ENCODE measurements at places on chromosomes 7 and 10.

DNA sequence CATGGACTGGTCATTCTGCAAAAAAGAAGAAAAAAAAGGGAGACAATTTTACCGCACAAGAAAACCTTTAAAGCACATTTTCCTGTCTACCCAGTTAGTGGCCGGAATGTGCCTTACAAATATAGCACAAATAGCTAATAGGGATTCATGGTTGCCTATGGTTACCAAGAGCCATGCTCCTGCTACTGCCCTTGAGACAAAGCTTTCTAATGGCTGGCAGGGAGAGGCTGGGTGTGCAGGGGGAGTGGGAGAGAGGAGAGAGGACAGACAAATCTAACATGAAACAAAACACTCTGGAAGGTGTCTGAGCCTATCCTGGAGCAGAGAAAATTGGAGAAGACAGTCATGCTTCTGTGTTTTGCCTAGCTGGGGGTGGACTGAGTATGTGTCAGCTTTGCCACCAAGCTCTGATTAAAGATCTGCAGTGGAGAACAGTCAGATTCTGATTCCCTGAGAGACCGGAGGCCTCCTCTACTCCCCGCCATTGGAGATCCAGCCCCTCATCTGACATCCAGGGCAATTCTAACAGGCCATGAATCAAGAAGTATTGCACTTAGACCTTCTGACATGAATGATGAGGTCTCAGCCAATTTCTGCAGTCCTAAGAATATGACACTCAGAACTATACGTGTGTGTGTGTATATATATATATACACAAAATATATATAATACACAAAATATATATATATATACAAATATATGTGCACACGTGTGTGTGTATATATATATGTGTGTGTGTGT lies 80.2 kb downstream of the PRTFDC1 start:
- no peak for DNase-seq

DNA sequence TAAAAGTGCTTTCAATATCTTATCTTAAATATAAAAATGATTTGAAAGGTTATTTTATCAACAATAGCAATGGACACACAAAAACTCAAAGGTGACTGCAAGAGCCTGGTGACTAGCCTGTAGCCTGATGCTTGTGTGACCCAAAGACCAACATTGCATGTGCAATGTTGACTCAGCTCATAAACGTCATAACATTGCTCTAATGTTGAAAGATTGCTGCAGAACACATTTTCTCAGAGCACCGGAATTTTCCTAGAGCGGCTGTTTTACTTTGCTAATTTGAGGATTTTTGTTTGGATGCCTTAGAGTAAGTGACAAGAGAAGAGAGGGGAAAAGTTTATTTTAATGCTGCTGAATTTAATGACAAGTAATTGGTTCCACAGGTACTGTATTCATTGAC lies 107.1 kb downstream of the RAB18 start:
- DNase-seq: no peak

GRCh38 chr7:25087855-25088254 lies 37.2 kb downstream of the CYCS start:
- DNase-seq: peak; percentile 33

DNA sequence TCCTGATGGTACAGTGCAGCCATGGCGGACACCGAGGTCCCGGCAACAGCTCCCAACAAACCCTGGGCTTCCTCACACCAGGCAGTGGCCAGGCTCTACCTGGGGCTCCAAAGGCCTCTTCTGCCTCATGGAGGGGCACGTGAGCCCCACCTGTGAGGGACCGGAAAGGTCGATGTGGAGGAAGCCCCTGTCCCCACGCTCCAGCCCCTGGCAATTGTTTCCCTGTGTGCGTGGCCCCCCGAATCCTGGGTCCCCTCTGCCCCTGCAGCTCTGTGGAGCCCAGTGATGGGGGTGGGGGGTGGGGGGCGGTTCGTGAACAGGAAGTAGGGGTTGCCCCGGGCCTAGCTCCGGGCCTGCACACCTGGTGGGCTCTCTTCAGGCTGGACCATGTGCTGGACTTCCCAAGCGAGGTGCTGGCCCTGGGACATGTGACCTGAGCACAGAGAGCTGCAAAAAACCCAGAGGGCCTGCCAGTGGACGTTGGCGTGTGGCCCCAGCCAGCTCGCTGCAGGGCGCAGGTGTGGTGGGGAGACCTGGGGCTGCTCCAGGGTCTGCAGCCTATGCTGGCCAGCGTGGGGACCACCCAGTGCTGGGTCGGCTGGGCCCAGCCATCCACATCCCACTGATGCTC lies 72.6 kb downstream of the INPP5A start:
- DNase-seq: no peak

- DNase-seq: no peak
These were observed 145.9 kb upstream of the NEBL start for GRCh38 chr10:21043044-21043443.

DNA sequence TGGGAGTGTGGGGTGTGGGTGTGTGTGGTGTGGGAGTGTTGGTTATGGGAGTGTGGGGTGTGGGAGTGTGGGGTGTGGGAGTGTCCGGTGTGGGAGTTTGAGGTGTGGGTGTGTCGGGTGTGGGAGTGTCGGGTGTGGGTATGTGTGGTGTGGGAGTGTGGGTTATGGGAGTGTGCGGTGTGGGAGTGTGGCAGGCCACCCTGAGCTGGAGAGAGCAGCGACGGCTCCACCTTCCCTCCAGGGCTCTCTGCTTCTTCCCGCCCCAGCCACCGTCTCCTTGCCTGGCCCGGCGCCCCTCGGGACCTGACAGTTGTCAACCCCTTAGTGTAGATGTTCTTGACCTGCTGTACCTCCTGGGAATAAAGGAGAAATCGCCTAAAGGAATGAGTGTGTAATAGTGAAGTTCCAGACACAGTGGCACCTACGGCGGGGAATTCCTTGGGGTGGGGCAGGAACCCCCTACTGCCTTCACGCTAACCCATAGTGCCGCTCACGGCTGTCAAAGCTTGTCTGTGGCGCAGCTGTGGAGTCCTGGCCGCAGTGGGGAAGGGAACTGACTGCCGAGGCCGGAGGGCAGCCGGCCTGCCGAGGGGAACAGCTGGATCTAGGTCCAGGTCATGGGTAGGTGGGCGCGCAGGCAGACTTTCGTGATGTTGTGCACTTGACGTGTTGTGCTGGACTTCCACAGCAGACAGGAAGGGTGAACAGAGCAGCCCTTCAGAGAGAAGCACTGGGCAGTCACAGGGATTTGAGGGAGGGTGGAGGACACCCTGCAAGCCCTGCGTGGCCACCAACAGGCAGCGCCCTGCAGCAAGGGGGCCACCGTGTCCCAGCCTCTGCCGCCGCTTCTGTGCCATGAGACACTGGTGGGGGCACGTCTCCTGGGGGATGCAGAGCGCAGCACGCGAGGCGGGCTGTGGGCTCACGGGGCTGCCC lies 49.0 kb upstream of the EN2 start:
- DNase-seq: no peak

DNA sequence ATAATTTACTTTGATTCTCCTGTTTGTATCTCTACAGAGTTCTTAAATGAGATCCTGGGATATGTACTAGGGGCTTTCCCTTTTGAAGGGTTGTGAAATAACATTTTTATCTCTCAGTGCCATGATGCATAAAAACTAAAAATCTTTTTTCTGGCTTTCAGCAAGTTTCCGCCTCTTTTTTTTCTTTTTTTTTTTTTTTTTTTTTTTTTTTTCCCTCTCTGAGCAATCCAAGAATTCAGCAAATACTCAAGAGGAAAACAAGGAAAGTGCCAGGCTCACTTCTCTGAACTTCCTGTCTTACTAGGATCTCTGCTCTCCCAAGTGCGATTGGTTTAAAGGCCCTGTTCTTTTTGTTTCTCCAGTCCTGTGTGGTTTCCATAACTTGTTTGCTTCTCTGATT lies 79.9 kb downstream of the HYCC1 start:
- no peak for DNase-seq

GRCh38 chr10:75508239-75508813 lies 76.9 kb downstream of the LRMDA start:
- no peak for DNase-seq

- DNase-seq: no peak
These were observed 98.1 kb downstream of the GPR37 start for GRCh38 chr7:124667312-124668153.

GRCh38 chr7:1591876-1592275 lies 22.0 kb upstream of the PSMG3 start:
- no peak for DNase-seq

DNA sequence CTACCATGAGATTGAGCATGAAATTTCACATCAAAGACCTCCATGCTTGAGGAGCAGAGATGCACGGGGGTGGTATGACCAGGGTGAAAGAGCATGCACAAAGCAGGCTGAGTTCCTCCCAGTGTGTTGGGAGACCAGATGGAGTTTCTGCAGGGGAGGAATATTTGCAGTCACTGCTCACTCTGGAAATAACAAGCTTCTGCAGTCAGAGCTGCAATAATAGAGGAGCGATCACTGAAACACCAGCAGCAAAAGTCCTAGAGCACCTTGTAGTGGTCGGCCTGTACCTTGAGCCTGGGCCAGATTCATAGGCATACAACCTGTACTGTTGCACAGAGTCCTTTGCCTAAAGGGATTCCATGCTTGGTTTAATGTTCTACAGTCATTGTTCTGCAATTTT lies 184.5 kb upstream of the SP8 start:
- no peak for DNase-seq

GRCh38 chr7:93036807-93037206 lies 81.0 kb downstream of the SAMD9 start:
- DNase-seq: no peak

DNA sequence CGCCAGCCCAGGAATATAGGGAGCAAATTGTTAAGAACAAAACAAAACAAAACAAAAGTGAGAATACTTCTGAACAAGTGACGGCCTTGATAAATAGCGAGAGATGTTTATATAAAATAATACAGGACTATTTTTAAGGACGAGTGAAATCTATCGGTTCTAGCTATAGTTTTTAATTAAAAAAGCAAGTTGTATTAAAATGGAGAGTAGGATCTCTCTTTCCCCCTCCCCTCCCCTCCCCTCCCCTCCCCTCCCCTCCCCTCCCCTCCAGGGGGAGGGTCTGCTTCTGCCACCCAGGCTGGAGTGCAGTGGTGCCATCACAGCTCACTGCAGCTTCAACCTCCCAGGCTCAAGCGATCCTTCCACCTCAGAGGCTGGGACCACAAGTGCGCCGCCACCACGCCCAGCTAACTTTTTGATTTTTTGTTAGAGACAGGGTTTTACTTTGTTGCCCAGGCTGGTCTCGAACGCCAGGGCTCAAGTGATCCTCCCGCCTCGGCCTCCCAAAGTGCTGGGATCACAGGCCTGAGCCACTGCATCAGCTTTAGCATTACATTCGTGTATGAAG lies 440 bp upstream of the TCAF1 start:
- no peak for DNase-seq

DNA sequence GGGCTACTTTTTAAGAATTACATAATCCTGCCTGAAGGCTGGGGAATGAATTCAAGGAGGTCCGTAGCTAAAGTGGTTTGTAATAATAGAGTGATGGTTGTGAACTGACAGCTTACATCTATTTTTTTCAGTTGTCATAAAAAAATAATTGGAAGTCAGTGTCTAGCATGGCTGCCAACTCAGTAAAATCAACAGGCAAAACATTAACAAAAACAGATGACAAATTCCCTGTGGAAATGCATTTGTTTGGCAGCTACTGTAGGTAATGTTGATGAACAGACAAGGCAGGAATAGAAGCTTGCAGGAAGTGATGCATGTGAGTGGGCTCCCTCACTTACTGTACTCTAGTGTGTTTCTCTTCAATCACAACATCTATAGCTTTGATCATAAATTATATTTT lies 766.0 kb upstream of the POT1 start:
- DNase-seq: no peak

GRCh38 chr10:76302481-76302880 lies 871.1 kb downstream of the LRMDA start:
- DNase-seq: no peak

DNA sequence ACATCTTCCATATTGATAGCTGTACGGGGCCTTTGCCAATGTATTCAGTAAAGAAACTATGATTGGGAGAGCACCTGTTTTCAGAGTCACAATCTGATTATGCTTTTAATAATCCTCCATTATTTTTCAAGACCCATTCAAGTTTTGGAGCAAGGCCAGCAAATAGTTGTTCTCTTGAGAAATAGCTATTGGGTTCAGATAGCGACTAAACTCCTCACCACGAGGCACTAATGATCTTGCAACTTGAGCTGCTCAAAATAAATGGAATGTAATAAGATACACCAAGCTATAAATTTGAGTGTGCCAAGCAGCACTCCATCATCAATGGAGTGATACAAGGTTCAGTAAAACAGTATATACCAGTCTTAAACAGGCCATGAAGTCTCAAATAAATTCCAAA lies 7.4 kb upstream of the MALRD1 start:
- DNase-seq: no peak

DNA sequence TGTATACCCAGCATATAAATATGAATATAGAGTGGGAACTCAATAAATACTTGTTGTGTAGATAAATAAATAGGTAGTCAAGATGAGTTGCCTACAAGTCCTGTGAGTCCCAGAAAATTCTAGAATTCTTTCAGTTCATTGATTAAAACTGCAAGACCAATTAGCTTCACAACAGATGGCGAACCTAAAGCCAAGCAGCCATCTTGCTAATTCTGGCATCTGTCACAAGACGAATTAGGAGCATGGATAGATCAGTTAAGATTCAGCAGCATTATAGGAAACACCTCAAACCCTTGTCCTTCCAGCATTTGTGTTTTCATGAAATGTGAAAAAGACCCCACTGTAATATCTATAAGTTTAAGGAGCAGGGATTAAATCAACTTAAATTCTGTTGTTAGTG lies 552.7 kb downstream of the MAGI2 start:
- no peak for DNase-seq

- no peak for DNase-seq
These were observed 54.8 kb upstream of the SLC35B4 start for GRCh38 chr7:134371536-134371935.

- no peak for DNase-seq
These were observed 5.8 kb upstream of the AMZ1 start for GRCh38 chr7:2681929-2682799.

- no peak for DNase-seq
These were observed 2.8 kb downstream of the PRF1 start for GRCh38 chr10:70599791-70600190.

DNA sequence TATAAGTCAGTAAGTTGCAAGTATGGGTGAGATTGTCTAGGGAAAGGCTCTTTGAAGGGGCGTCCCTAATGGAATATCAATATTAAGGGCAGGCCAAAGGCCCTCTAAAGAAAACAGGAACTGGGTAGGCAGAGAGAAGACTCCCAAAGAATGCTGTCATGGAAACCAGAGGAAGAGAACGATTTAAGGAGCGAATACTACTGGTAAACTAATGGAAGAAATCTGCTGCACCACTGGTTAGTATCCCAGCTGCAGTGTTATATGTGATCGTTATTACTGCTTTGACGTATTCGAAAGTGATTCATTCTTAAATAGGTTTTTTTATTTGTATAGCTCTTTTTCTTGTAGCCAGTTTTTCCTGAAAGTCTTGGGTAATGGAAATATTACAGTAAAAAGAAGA lies 1.3 kb downstream of the CASP2 start:
- peak; percentile 32 for DNase-seq

DNA sequence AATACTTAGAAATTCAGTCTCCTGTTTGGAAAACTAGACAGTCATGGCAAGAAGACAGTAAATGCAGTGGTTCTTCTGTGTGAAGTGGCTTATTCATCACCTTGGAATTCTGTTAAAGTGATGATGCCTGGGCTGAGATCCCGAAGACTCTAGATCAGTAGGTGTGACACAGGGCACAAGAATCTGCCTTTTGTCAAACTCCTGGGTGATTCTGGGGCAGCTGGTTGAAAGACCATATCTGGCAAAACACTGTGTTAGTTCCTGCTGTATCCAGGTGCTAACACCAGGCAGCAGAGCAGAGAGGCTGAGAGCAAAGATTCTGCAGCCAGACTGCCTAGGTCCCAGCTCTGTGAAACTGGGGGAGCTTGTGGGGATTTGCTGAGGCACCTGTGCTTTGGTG lies 26.5 kb downstream of the MRC1 start:
- DNase-seq: no peak

- no peak for DNase-seq
These were observed 145.7 kb downstream of the RNLS start for GRCh38 chr10:88437411-88437810.
